ENCODE measurements at places on chromosomes 3 and 15.

GRCh38 chr3:157247391-157247790 lies 87.4 kb upstream of the CCNL1 start:
- DNase-seq, result no peak

GRCh38 chr3:189534531-189534930 lies 96.7 kb upstream of the TP63 start:
- DNase-seq, result no peak

DNA sequence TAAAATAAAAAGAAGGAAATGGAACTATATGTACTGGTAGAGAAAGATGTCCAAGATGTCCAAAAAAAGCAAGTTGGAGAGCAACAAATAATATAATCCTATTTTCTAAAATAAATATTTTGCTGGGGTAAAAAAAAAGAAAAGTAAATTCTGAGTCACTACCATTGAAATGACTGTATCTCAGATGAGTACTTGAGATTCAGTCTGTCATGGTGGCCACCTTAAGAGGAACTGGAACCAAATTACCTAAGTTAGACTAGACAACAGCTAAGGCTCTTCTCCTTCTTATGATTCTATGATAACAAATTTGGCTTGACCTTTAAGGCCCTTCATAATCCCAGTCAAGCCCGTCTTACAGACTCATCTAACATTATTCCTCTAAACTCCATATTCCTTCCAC lies 270.6 kb upstream of the HES1 start:
- no peak for DNase-seq

DNA sequence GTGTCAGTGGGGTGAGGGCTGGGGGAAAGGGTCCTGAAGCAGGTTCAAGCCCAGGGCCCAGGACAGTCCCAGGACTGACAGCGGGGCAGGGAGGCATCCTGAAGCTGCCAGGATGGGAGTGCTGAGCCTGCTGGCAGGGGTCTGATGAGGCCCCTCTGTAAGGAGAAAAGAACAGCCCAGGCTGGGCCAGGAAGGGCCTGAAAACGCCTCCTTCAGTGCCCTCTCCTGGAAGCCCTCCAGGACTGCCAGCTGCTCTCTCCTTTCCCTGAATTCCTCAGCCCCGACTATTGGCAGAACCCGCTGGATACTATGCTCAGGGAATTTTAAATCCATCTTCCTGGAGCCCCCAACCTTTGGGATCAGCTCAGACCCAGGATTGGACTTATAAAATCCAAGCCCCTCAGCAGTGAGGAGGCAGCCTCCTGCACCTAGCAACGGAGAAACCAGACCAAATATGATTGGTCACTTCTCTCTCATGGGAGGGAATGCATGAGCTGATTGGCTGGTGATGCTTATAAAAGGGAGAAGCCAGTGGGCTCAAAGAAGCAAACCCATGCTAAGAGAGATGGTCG lies 203.5 kb upstream of the LINGO1 start:
- DNase-seq, result peak; percentile 8

Measured in mesothelial cell of epicardium (in vitro differentiated cells).